ENCODE measurements at places on chromosomes 5 and 9. TPM values are rescaled to one million over a fixed set of nuclear protein-coding genes. Genes with fewer than 3 reads are reported as not detected.
A peak's percentile ranks its signal among the peaks of the same experiment; 100 is the strongest.

- no peak for DNase-seq
- H3K4me3 ChIP-seq: no peak overlapping the region
- H3K27me3 ChIP-seq: no peaks in the 10 kb centered on the region
- H3K27ac ChIP-seq: no peak overlapping the region
These were observed 212.4 kb upstream of the DMRT1 start for GRCh38 chr9:629146-629545.

OBP2B gene
- not detected for total RNA-seq

GRCh38 chr5:160036243-160036642 is 27.3 kb downstream of the TTC1 start:
- no peak overlapping the region for H3K27ac ChIP-seq
- no peak overlapping the region for H3K4me3 ChIP-seq
- no peak for DNase-seq
- peaks cover 31% of the 10 kb centered on the region for H3K36me3 ChIP-seq

DNA sequence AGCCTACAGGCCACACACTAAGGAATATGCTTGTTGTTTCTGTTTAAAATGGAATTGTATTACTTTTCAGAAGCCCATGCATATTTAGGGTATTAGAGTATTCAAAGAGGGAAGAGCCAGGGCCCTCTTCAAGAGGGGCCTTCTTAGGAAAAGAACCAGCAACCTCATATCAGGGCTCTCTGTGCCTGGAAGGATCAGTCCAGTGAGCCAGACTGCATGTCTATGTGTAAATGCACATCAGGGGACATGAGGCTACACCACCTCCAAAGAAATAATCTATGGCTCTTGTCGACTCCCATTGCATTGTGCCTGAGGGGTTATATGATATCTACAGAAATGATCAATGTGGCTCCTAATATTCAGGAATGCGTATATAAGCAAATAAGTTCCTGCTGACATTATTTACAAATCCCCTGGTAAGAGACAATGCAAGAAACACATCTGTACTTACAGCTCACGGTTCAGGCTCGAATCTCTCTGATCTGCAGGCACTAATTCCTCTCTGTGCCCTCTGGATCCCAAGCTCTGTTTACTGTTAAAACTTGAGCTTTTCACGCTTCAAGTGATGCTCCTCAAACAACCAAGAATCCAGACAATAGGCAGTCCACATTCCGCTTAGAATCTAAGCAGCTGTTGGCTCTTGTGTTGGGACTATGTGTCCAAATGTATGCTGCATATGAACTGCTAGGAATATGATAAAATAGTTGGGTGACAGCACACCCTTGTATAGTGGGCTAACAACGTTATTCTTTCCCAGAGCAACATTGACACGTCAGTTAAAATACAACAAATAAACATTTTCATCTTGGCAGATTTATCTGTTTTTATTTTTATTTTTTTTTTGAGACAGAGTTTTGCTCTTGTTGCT is 150.2 kb upstream of the KLF9 start:
- H3K4me1 ChIP-seq: peaks cover 3% of the 10 kb centered on the region
- no peak overlapping the region for H3K4me3 ChIP-seq
- H3K27me3 ChIP-seq: peaks cover 2% of the 10 kb centered on the region
- no peaks in the 10 kb centered on the region for H3K36me3 ChIP-seq
- DNase-seq: no peak
- H3K27ac ChIP-seq: no peak overlapping the region

DNA sequence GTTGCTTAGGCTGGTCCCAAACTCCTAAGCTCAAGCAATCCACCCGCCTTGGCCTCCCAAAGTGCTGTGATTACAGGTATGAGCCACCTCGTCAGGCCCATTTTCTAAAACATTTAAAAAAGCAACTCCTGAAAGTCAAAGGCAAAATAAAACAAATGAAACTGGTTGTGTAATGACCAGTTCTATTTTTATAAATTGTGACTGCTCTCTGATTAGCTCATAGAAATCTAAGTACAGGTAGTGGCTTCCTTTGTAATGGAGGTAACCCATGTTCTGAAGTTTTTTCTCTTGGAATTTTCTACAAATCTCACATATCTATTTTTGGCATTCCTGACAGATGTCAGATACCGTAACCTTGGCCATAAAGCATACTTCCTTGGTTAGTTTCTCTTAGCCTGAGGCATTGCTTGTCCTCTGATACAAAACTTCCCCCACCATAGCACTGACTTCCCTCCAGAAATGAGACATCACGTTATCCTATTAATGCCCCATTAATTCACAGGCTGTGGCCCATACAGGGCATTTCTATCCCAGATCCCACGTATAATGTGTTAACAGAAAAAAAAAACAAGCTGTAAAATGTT is 14.1 kb upstream of the AK3 start:
- no peaks in the 10 kb centered on the region for H3K4me1 ChIP-seq
- no peak overlapping the region for H3K27ac ChIP-seq
- H3K36me3 ChIP-seq: no peaks in the 10 kb centered on the region
- DNase-seq: no peak

AGXT2 gene
- total RNA-seq: 0.04 TPM

KIF24 gene
- 10.3 TPM for total RNA-seq

- no peak for DNase-seq
- H3K36me3 ChIP-seq: no peaks in the 10 kb centered on the region
- no peaks in the 10 kb centered on the region for H3K27me3 ChIP-seq
- H3K4me1 ChIP-seq: peaks cover 27% of the 10 kb centered on the region
- H3K4me3 ChIP-seq: no peak overlapping the region
- no peak overlapping the region for H3K27ac ChIP-seq
These were observed 29.4 kb upstream of the ADAMTS2 start for GRCh38 chr5:179374506-179375235.

CORO2A gene
- total RNA-seq: 0.13 TPM

DNA sequence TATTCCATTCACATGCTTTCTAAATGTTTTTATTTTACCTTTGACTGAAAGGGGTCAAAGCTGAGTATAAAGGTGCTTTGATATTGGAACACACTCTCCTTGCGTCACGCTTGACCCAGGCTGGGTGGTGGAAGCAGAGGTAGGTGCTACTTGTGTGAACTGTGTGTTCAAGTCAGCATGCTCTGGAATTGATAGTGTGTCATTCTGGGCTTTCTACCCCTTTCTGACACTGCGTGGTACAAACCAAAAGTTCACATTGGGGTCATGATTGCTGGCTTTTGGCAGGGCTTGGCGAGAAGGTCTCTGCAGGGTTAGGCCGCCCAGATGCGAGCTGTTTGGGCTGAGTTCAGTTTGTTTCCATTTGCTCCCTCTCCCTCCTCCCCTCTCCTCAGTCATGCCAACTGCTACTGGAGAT is 131.8 kb downstream of the ADAMTSL1 start:
- peak overlapping the region; percentile 45 for H3K27ac ChIP-seq
- peaks cover 10% of the 10 kb centered on the region for H3K4me1 ChIP-seq
- H3K36me3 ChIP-seq: no peaks in the 10 kb centered on the region

DNA sequence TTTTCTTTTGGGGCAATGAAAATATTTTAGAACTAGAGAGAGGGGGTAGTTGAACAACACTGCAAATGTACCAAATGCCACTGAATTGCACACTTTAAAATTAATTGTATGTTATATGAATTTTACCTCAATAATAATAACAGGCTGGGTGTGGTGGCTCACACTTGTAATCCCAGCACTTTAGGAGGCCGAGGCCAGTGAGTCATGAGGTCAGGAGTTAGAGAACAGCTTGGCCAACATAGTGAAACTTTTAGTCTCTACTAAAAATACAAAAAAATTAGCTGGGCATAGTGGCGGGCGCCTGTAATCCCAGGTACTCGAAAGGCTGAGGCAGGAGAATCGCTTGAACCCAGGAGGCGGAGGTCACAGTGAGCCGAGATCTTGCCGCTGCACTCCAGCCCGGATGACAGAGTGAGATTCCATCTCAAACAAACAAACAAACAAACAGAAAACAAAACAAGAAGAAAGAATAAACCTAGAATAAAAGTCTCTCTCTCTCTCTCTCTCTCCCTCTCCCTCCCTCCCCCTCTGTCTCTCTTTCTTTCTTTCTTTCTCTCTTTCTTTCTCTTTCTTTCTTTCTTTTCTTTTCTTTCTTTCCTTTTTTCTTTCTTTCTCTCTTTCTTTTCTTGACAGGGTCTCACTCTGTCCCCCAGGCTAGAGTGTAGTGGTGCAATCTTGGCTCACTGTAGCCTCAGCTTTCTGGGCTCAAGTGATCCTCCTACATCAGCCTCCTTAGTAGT is 91.1 kb downstream of the BASP1 start:
- DNase-seq: no peak
- H3K36me3 ChIP-seq: no peaks in the 10 kb centered on the region
- H3K27ac ChIP-seq: no peak overlapping the region
- no peaks in the 10 kb centered on the region for H3K27me3 ChIP-seq
- no peak overlapping the region for H3K4me3 ChIP-seq

TRMT10B gene
- total RNA-seq: 4.8 TPM

DNA sequence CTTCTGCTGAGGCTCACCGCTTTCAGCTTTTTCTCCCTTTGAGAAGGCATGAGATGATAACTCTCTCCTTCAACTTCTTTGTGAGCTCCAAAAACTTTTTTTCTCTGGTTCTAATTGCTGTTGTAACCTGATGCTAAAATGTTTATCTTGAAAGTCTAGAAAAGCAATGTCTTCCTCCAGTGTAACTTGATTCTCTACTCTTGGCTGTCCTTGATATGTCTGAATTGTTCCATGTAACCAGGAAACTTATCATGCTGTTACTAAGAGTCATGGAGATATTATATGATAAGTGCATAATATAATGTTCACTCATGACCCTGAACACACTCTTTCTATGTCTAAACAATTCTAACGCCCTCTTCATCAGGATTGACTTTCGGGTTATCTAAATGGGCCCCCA is 128.0 kb upstream of the ABCA1 start:
- H3K36me3 ChIP-seq: no peaks in the 10 kb centered on the region
- peak; percentile 14 for DNase-seq
- H3K4me1 ChIP-seq: no peaks in the 10 kb centered on the region

PFN3 gene
- total RNA-seq: not detected

- H3K36me3 ChIP-seq: no peaks in the 10 kb centered on the region
- no peak for DNase-seq
- H3K27ac ChIP-seq: no peak overlapping the region
- no peak overlapping the region for H3K4me3 ChIP-seq
- H3K27me3 ChIP-seq: no peaks in the 10 kb centered on the region
- H3K4me1 ChIP-seq: no peaks in the 10 kb centered on the region
These were observed 103.5 kb upstream of the ARRDC3 start for GRCh38 chr5:91486638-91487037.

GRCh38 chr5:156920861-156921431 is 42.1 kb downstream of the TIMD4 start:
- H3K4me1 ChIP-seq: no peaks in the 10 kb centered on the region
- H3K27me3 ChIP-seq: no peaks in the 10 kb centered on the region
- H3K4me3 ChIP-seq: no peak overlapping the region

All from muscle of leg (tissue), 16 donors.